ENCODE measurements at places on chromosomes 5 and 9.

- no peak for DNase-seq
Observed at GRCh38 chr5:158017469-158017868, 158.5 kb upstream of the CLINT1 start.

DNA sequence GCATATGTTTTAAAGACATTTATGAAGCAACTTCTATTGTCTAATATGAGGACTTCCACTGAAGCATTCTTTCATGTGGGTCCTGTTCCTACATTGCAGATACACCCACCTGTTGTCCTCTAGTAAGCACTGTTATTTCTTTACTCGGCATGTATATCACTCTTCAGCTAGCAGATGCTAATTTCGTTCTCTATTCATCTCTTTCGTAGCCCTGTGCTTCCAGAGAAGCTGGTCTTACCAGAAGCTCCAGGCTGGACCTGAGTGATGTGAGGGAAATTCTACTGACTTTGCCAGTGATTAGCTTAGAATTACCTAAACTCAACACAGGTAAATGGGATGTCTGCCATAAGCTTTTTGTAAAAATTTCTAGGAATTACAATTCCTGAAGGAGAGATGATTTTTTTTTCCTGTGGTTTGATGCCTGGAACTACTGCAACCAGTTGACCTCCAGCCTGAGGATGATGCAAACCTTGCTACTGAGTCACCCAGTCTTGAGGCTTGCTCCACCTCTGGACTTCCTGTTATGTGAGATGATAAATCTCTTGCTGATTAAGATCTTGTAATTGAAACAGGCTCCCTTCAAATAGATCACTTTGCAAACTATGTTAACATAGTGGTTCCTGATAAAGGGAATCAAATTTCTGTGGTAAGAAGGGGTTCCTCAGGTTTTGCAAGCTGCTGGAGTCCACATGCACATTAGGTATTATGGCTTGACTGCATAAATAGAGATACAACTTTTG is 52.2 kb upstream of the SPINK5 start:
- no peak for DNase-seq

DNA sequence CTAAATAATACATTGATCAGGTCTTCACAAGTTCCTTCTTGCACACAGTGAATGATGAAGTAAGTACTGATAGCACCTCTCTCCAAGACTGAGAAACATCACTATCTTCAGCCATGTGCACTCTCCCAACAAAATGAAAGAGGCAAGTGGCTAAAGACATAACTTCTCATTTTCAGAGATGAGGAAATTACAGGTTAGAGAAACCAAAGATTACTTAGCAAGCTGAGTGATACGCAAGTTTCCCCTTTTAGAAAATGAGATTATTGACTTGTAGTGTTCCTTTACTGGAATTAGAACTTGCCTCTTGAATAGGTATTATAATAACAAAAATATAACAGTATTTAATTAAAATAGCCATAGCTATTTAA is 21.6 kb downstream of the CEMIP2 start:
- DNase-seq = no peak

DNA sequence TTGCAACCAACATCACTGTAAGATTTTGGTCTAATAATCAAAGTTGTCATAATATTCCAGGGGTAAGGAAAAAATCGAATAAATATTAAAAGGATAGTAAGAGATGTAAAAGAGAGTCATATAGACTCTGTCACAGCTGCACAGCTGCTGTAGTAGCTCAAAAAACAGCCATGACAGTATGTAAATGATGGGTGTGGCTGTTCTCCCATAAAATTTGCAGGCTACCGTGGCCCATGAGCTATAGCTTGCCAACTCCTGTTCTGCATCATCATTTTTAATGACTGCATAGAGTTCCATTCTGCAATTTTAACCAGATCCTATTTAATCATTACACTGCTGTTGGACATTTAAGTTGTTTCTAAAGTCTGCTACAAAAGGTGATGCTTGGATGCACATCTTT is 450.5 kb upstream of the MPDZ start:
- no peak for DNase-seq

DNA sequence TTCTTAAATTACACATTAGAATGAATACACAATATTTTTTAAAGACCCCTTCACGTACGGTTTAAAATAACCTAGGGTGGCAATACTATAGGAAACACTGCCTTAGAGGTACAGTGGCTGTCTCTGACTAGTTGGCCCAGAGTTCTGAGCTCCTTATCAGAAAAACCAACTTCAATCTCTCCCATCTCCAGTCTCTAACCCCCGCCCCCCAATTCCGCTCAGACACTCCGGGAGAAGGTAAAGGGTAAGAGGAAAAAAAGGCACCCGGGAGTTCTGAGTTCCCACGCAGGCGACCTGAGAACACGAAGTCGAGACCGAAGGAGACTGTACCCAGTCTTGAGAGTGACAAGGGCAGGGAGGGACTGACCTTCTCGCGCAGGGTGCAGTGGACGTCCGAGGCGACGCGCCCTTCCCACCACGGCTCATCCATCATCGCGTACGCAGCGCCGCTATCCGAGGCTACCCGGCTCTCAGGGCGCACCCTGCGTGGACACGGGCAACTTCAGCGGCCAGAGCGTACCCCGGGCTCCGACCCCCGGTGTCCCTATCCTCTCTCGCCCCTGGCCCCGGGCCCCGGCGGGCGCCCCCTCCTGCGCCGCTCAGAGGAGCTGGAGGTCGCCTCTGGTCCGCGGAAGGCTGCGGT is 752 bp downstream of the CCNJL start:
- no peak for DNase-seq
